Stimulated activated CD8-positive, alpha-beta memory T cell treated with anti-CD3 and anti-CD28 coated beads, Interleukin-2, amount 100 ng/mL, for 1 hour (primary cell): ENCODE measurements at places on chromosomes 13 and 19.

GRCh38 chr13:35888457-35888883, 242.7 kb downstream of the DCLK1 start:
- no peak for DNase-seq

DNA sequence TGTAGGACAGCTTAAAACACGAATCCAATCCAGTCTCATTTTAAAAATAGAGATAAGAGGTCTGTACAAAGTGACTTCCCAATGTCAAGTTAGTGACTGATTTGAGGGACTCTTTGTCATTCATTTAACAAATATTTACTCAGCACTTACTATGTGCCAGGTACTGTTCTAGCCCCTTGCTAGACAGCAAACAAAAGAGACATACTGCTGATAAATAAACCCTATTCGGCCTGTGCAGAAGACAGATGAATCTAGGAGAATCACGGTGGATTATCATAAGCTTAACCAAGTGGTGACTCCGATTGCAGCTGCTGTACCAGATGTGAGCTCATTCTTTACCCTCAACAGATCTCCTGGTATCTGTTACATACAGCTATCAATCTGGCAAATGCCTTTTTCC, 6.4 kb upstream of the ELF1 start:
- DNase-seq, result no peak

DNA sequence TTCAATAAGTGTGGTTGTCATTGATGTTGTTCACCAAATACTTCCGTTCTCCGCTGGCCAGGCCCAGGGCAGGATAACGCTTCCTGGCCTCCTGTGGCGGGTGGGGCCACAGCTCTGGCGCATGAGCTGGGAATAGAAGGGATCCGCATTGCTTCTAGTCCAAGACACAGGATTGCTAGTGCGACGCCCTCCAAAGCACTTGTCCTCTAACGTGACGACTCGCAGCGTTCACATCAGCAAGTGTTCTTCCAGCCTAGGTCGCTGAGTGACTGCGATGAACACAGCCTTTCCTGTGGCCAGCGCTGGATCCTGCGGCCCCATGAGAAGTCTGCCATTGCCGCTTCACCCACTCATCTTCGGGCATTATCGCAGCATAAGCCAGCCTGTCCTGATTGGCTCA, 39.4 kb downstream of the VSTM2B start:
- no peak for DNase-seq

DNA sequence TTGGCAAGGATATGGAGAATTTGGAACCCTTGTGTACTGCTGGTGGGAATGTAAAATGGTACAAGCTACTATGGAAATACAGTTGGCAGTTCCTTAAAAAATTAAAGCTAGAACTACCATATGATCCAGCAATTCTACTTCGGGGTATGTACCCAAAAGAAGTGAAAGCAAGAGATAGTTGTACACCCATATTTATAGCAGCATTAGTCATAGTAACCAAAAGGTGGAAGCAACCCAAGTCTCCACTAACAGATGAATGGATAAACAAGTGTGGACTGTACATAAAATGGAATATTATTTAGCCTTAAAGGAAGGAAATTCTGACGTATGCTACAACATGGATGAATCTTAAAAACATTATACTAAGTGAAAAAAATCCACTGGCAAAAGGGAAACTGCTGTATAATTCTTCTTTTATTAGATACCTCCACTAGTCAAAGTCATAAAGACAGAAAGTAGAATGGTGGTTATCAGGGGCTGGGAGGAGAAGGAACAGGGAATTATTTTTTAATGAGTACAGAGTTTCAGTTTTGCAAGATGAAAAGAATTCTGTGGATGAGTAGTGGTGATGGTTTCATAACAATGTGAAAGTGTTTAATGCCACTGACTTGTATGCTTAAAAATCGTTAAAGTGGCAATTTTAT, 141.6 kb downstream of the RXFP2 start:
- DNase-seq, result no peak

GRCh38 chr13:30737511-30738337, 2.4 kb downstream of the ALOX5AP start:
- no peak for DNase-seq

DNA sequence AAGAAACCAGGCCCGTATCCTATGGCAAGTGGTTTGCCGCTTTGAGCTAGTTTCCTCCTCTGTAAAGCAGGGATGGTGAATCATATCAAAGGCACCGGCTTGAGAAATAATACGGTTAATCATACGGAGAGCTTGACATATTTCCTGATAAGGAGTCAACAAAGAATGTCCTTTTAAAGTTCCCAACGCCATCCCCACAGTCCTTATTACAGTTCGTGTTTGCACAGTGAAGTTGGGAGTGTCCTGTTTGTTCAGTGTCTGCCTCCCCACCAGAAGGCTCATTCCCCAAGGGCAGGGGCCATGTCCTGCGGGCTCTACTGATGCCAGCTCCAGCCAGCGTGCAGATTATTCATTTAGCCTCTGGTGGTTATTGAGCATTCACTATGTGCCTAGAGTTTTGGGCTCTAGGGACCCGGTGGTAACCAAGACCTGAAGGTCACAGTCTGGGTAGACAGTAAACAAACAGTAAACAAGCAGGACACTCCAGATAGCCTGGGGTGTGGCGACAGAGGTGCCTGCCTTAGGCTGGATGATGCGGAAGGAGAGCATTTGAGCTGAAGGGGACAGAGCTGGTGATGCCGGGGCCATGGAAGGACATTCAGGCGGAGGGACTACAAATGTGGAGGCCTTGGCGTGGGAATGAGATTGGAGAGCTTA, 6.3 kb downstream of the GRAMD1A start:
- DNase-seq, result no peak
